CMK (cell line): ENCODE measurements at places on chromosomes 6 and 20.

- no peak for DNase-seq
Observed at GRCh38 chr6:72328775-72329174, 293.1 kb upstream of the KCNQ5 start.

DNA sequence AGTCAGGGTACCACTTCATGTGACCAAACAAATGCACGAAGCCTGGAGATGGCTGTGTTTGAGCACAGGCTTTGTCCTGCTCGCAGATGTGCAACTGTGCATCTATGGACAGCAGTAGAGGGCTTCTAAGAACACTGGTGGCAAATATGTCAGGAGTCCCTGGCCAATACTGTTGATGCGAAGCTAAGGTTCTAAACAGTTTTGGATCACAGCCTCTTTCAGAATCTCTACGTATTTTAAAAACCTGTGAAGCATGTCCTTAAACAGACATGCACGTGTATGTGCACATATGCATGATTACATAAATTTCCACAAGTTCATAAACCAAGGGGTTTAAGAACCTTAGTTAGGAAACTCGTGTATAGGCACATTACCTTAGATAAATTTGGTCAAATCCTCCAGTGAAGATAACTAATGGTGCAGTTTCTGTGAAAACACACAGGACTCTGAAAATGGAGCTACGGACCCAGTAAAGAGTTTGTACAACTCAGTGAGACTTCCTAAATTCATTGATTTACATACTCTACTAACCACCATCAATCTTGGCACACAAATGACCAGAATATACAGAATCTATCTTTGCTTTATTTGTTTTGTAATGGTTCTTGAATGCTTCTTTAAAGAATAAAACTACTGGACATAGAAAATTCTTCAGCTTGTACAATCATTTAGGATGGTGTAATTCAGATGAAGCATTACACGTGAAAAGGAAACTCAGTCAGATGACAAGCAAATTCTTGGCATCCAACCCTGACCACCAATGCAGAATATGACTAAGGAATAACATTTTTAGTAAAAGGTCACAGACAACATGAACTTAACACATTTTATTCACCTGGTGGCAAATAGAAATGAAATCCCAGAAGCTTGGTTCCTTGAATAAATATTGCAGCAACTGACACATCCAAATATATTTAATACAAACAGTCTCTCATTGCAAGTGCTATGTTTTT, 27.4 kb downstream of the KCNQ5 start:
- no peak for DNase-seq

GRCh38 chr20:17344790-17345189, 118.0 kb downstream of the PCSK2 start:
- no peak for DNase-seq

- no peak for DNase-seq
Observed at GRCh38 chr6:143234734-143235133, 174.0 kb downstream of the AIG1 start.

GRCh38 chr6:43101497-43101896, 25.4 kb downstream of the PTK7 start:
- no peak for DNase-seq

- DNase-seq = no peak
Observed at GRCh38 chr6:1388630-1389368, 577 bp upstream of the FOXF2 start.

DNA sequence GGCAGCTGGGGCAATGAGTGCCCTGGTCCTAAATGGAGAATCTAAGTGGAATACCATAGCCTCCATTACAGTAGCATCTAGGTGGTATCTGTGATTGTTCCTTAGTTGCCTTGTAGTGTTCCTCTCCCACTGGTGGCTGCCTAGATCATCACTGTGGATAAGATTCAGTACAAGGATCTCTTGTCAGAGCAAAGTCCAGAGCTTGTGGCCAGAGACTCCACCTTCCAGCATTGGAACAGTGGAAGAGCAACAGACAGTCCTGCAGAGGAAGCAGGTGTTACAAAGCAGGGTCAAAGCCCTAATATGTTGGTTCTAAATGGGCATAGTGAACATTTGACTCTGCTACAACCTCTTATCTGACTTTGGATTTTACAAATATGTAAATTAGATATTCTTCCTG, 194.1 kb upstream of the GRIK2 start:
- DNase-seq = no peak

- no peak for DNase-seq
Observed at GRCh38 chr6:51463321-51463720, 624.1 kb downstream of the PKHD1 start.

DNA sequence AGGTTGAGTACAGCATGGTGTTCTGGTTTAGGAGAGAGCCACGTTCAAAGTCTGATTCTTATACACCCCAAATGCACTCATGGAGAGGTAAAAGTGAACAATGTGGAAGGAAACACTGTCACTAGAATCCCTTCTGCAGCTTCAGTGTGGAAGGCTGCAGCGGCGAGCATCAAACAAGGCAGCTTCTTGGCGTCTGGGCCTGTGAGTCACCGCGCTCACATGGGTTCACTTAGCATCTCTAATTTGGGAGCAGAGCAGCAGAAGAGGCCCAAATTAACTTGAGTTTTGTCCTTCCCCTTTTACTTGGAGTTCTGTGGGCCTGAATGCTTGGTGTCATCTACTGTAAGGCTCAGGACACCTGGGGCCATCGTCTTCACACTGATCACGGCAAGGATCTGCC, 10.9 kb upstream of the E2F1 start:
- DNase-seq = no peak

DNA sequence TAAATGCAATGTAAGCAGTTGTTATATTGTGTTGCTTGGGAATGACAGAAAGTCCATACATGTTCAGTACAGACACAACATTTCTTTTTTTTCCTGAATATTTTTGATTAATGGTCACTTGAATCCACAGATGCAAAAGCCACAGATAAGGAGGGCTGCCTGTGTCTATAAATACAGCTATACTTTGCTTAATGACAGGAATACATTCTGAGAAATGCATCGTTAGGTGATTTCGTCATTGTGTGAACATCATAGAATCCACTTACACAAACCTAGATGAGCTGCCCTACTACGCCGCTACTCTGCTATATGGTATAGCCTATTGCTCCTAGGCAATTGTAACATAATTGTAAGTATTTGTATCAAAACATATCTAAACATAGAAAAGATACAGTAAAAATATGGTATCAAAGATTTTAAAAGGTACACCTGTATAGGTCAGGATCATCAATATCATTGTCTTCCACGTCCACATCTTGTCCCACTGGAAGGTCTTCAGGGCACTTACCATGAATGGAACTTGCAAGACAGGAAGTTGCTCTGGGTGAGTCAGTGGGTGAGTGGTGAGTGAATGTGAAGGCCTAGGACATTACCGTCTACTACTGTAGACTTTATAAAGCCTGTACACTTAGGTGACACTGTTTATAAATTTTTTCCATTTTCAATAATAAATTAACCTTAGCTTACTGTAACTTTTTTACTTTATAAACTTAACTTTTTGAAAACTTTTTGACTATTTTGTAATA, 27.9 kb upstream of the POPDC3 start:
- no peak for DNase-seq

DNA sequence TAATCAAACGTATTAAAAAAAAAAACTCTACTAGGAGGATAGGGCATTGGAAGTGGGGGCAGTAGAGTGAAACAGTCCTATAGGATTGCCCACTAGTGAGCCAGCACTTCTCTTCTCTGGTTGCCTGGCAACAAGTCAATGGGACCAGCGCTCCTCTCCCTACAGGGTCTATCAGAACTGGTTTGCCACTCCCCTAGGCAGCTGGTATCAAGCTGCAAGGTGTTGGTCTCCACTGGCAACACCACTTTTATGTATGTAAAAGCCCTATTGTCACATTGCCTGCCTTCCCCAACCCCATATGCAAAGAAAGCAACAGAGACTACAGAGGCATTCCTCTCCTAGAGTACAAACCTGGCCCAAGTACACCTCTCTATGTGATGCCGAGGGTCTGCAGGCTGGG, 166.9 kb upstream of the MCHR2 start:
- no peak for DNase-seq

- DNase-seq = peak; percentile 72
Observed at GRCh38 chr20:3811467-3812258, 8.7 kb upstream of the AP5S1 start.

DNA sequence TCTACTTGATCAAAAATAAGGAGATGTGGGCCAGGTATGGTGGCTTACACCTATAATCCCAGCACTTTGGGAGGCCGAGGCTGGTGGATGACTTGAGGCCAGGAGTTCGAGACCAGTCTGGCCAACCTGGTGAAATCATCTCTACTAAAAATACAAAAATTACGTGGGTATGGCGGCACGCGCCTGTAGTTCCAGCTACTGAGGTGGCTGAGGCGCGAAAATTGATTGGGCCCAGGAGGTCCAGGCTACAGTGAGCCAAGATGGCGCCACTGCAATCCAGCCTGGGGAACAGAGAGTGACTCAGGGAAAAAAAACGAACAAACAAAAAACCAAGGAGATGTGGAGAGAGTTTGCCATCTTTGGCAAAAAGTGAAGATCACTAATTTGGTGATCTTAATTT, 65.3 kb downstream of the BMP2 start:
- no peak for DNase-seq

DNA sequence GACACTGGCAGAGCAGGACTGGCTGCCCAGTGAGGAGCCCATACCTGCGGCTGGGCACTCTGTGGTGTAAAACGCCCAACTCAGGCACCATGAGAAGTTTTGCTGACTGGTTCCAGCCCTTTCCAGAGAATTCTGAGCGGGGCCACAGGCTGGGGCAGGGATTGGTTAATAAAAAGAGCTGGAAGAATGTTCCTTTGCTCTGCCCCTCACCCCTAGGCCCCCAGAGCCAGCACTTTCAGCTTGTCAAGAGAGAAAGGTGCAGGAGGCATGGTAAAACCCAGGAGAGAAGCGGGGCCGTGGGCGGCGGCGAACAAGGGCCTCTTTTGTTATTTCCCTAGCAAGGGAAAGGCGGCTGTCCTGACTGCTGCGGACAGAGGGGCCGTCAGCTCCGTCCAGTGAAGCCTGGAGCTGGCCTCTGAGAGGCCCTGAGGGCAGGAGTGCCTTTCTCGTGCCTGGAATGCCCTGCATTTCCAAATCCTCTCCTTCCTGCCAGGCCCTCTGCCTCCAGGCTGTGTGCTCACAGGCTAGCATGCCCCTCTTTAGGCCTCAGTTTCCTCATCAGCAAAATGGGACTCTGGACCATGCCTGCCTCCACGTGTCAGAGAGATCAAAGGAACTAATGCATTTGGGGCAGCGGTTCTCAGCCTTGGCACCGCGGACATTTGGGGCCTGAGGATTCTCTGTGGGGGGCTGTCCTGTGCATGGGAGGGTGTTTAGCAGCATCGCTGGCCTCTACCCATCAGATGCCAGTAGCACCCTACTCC, 12.9 kb downstream of the SLC13A3 start:
- no peak for DNase-seq

DNA sequence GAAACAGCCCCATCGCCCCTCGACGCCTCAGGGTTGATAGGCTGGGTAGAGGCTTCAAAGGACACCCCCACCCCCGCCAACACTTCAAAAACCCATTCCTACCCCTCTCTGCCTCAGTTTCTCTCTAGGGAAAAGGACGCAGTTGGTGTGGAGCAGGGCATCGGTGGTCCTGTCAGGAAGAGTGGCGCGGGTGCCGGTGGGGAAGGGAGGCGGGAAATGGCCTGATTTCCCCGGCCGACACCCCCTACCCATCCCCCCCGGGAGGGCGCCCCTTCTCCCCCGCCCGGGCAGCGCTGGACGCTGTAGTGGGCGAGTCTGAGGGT, 367 bp downstream of the NRSN2 start:
- DNase-seq = no peak

DNA sequence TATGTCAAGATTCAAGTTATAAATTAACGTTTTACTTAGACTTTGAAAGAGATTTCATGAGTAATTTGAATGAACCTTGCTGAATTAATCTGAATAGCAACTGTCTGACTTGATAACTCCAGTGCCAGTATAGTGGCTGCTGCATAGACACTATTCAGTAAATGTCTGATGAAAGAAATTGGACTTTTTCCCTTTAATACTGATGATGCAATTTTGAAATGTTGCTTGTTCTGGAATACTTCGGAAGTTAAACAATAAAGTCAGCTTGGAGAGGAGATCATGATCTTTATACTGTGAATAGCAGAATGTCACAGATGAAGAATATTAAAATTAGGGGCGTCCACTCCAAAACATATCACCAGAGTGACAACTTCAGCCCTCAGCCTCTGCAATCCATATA, 3.6 kb upstream of the PGBD1 start:
- no peak for DNase-seq

DNA sequence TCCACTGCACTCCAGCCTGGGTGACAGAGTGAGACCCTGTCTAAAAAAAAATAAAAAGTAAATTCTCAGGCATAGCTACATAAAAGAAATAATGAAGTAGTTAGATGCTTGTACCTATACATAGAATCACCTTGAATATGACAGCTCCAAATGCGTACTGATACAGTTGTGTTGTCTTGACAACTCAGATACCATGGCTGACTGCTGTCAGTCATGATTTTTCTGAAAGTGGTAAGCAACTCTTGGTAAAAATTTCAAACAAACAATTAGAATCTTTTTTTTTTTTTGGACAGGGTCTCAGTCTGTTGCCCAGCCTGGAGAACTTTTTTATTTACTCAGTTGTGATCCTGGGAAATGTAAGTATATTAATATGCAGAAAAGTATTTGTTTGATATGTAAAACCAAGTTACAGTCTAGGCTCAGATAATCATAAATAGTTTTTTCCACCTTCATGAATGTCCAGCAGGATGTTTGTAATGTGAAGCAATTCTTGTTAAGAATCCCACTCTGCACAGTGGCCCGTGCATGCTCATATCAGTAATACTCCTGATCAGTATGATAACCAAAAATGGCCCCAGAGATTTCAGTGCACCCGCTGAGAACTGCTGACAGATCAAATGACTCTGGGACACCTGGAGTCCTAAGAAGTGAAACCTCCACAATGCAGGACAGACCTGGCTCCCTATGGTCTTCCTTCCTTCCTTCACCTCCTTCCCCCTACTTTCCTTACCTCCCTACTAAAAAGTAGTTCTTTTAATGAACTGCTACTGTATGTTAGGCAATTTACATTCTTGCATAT, 14.0 kb upstream of the MAPK13 start:
- no peak for DNase-seq

- no peak for DNase-seq
Observed at GRCh38 chr6:155219858-155220301, 43.9 kb upstream of the CLDN20 start.

GRCh38 chr20:33568378-33568777, 78.5 kb downstream of the CBFA2T2 start:
- no peak for DNase-seq

DNA sequence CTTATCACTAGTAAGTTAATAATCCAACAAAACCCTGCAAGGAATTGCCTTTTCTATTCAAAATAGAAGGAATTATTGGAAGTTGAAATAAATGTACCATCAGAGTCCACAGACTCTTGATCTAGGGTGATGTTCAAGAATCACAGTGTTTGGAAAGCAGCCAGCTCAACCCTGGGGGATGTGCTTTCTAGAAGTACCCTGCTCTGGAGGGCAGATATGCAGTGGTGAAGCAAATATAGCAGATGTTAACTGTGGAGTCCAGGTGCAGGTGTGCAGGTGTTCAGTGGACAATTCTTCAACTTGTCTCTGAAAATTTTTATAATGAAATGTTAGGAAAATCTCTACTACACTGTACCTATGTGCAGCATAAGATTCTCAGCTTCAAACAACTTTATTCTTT, 9.1 kb upstream of the INSM1 start:
- DNase-seq = no peak

GRCh38 chr6:7784706-7785105, 58.8 kb downstream of the BMP6 start:
- no peak for DNase-seq

- DNase-seq = no peak
Observed at GRCh38 chr6:15427331-15428070, 181.6 kb downstream of the JARID2 start.
